ENCODE measurements at places on chromosomes 2 and 18. TPM values are rescaled to one million over a fixed set of nuclear protein-coding genes. Genes with fewer than 3 reads are reported as not detected.

DNA sequence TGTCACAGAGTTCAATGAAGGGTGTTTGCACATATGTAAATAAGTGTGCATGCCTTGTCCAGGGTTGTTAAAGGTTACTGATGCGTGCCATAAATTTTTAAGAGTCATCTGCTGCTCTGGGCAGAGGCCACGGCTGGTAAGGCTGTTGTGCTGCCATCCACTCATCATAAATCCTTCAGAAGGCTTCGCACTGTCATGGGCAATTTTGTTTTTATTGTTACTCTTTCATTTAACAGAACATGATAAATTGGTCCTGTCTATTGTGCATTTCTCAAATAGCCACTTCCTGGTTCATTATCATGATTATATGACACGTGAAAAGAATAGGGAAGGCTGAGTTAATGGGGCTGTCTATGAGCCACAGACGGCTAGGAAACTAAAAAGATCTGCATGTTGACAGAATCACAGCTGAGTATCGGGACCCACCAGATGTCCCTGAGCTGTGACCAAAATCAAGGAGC is 634.3 kb upstream of the SOX11 start:
- no peaks in the 10 kb centered on the region for H3K27me3 ChIP-seq
- H3K4me3 ChIP-seq, result no peak overlapping the region
- no peaks in the 10 kb centered on the region for H3K4me1 ChIP-seq
- DNase-seq, result no peak

GRCh38 chr2:119637371-119637770 is 41.6 kb upstream of the TMEM177 start:
- no peak overlapping the region for H3K27ac ChIP-seq
- no peaks in the 10 kb centered on the region for H3K4me1 ChIP-seq
- H3K36me3 ChIP-seq, result no peaks in the 10 kb centered on the region
- no peak overlapping the region for H3K4me3 ChIP-seq
- no peak for DNase-seq
- H3K27me3 ChIP-seq, result peaks cover 8% of the 10 kb centered on the region

- peak; percentile 65 for DNase-seq
- H3K4me3 ChIP-seq, result no peak overlapping the region
- H3K36me3 ChIP-seq, result no peaks in the 10 kb centered on the region
- no peaks in the 10 kb centered on the region for H3K27me3 ChIP-seq
- peaks cover 15% of the 10 kb centered on the region for H3K4me1 ChIP-seq
These were observed 9.5 kb upstream of the ZNF396 start for GRCh38 chr18:35386600-35387100.

- no peak for DNase-seq
- no peak overlapping the region for H3K27ac ChIP-seq
- no peaks in the 10 kb centered on the region for H3K36me3 ChIP-seq
- H3K4me3 ChIP-seq, result no peak overlapping the region
- peaks cover 3% of the 10 kb centered on the region for H3K4me1 ChIP-seq
These were observed 19.0 kb downstream of the RHOB start for GRCh38 chr2:20465716-20466394.

- no peaks in the 10 kb centered on the region for H3K27me3 ChIP-seq
- H3K4me1 ChIP-seq, result no peaks in the 10 kb centered on the region
- no peak overlapping the region for H3K27ac ChIP-seq
- H3K36me3 ChIP-seq, result no peaks in the 10 kb centered on the region
- no peak overlapping the region for H3K4me3 ChIP-seq
These were observed 102.9 kb upstream of the THUMPD2 start for GRCh38 chr2:39881948-39882347.

GRCh38 chr2:185628985-185629384 is 109.6 kb upstream of the FSIP2 start:
- no peaks in the 10 kb centered on the region for H3K4me1 ChIP-seq
- no peak for DNase-seq
- H3K36me3 ChIP-seq, result no peaks in the 10 kb centered on the region
- H3K27ac ChIP-seq, result no peak overlapping the region

- H3K27ac ChIP-seq, result no peak overlapping the region
- H3K4me1 ChIP-seq, result no peaks in the 10 kb centered on the region
- no peaks in the 10 kb centered on the region for H3K36me3 ChIP-seq
- no peak overlapping the region for H3K4me3 ChIP-seq
- DNase-seq, result no peak
These were observed 65.0 kb downstream of the NCK2 start for GRCh38 chr2:105809723-105810122.

GRCh38 chr2:6556755-6557154 is 309.0 kb downstream of the CMPK2 start:
- 0 out of 2 replicates have a peak overlapping the region, but pooled peaks have one; percentile 5 for H3K27ac ChIP-seq
- H3K36me3 ChIP-seq, result no peaks in the 10 kb centered on the region
- no peak overlapping the region for H3K4me3 ChIP-seq
- DNase-seq, result peak; percentile 36

GRCh38 chr2:42112418-42112817 is 56.7 kb upstream of the EML4 start:
- no peak overlapping the region for H3K4me3 ChIP-seq
- DNase-seq, result no peak
- H3K27ac ChIP-seq, result no peak overlapping the region
- H3K27me3 ChIP-seq, result no peaks in the 10 kb centered on the region

GRCh38 chr2:24971286-24971535 is 544 bp downstream of the DNAJC27 start:
- H3K36me3 ChIP-seq, result peaks cover 12% of the 10 kb centered on the region
- H3K27ac ChIP-seq, result peak overlapping the region; percentile 89
- H3K27me3 ChIP-seq, result no peaks in the 10 kb centered on the region
- DNase-seq, result no peak

DNA sequence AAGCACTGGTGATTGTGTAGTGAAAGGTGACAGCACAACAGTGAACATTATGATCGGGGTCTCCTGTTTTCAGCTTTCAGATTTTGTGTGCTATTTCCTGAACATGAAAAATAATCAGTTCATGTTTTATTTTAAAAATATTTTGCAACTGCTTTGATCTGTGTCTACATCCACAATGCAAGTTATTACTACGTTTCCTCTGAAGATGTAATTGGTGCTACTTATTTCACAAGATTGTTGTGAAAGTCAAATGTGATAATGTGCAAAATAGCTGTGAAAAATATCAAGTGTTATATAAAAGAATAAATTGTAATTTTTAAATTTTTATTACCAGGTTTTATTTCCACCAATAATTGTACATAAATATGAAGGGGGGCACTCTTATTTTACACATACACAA is 6.1 kb upstream of the GCA start:
- H3K4me1 ChIP-seq, result no peaks in the 10 kb centered on the region
- no peaks in the 10 kb centered on the region for H3K27me3 ChIP-seq
- no peak overlapping the region for H3K4me3 ChIP-seq
- no peaks in the 10 kb centered on the region for H3K36me3 ChIP-seq

The CFAP65 gene
- not detected for total RNA-seq

The CROCC2 gene
- total RNA-seq, result not detected

The DNAH7 gene
- total RNA-seq, result under 0.01 TPM

The MALT1 gene
- 24.0 TPM for total RNA-seq
